A673 (cell line): ENCODE measurements at places on chromosomes 13 and 19. TPM values are rescaled to one million over a fixed set of nuclear protein-coding genes. Genes with fewer than 3 reads are reported as not detected.

Gene RDH8
- total RNA-seq = not detected in 2 replicates

Gene ATP1A3
- total RNA-seq = 8.5 and 9.0 TPM in 2 replicates

Gene NKG7
- total RNA-seq = not detected in 2 replicates

DNA sequence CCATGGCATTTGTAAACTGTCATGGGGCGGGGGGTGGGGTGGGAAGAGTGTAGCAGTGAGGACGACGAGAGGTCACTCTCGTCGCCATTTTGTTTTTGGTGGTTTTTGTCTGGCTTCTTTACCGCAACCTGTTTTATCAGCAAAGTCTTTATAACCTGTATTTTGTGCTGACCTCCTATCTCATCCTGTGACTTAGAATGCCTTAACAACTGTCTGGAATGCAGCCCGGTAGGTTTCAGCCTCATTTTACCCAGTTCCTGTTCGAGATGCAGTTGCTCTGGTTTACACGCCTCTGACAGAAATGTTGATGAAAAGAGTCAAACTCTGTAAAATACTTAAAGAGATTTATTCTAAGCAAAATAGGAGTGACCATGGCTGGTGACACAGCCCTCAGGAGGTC is 852.0 kb downstream of the DACH1 start:
- DNase-seq = no peak

GRCh38 chr13:42532561-42533335 is 41.2 kb upstream of the TNFSF11 start:
- no peak for DNase-seq

- no peak for DNase-seq
Observed at GRCh38 chr13:44887515-44887914, 101.8 kb downstream of the NUFIP1 start.

- DNase-seq = no peak
Observed at GRCh38 chr19:43774103-43774939, 6.5 kb downstream of the KCNN4 start.

DNA sequence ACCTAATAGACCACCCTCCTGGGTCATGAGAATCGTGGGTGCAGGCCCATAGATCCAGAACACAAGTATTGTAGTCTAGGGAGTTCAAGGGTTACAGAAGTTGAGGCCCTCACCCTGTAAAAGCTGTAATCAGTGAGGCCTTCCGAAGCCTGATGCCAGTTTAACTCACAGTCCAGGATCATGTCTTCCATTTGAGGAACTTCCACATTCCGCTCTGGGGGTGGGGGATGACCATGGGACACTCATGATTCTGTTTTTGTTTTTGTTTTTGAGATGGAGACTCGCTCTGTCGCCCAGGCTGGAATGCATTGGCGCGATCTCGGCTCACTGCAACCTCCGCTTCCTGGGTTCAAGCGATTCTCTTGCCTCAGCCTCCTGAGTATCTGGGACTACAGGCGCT is 1.7 kb upstream of the RASIP1 start:
- no peak for DNase-seq

GRCh38 chr13:98443329-98443728 is 133.6 kb downstream of the STK24 start:
- DNase-seq = peak; percentile 24

Gene LILRB1
- not detected in 2 replicates for total RNA-seq

Gene RETN
- not detected in 2 replicates for total RNA-seq

DNA sequence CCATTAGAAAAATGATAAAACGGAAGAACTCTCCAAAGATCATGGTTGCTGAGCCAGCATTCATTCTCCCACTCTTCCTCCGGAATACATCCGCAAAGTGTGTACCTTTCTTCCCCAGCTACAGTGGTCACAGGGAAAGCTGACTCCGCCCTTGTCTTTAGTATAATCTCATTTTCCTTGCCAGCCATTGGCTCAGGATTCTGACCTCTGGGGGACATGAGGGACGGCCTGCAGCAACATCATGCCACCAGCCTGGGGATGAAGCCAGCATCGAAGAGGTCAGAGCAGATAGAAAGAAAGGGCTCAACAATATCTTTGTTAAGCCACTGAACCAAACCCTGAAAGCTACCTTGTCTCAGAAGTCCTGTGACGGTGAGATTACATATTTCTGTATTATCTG is 46.3 kb upstream of the TPP2 start:
- DNase-seq = no peak

- no peak for DNase-seq
Observed at GRCh38 chr19:16363133-16363851, 38.7 kb downstream of the KLF2 start.

- DNase-seq = no peak
Observed at GRCh38 chr13:71593566-71593965, 273.4 kb downstream of the DACH1 start.

DNA sequence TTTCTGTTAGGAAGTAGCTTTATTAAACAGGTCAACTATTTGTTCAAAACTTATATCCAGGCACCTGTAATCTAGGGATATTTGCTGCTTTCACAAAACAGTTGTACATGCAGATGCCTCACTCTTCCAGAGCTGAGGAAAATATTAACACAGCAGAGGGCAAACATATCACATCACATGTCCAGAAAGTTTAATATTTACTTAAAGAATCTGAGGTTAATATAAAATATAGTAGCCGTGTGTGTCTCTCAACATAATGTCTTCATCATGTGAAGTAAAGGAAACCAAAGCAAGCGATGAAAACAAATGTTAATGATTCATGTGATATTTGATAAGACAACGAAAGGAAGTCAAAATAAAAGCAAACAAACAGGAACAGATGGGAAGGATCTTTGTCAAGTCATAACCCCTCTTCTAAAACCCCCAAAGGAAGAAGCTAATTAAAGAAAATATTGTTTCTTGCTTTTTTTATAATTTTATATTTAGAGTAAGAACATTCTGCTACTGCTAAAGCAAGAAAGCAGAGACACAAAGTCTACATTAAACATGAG is 418.8 kb downstream of the DACH1 start:
- DNase-seq = no peak

Gene SYNE4
- total RNA-seq = 0.70 TPM in 1 of 2 replicates, not detected in the other

- no peak for DNase-seq
Observed at GRCh38 chr19:6677883-6678689, 8.1 kb upstream of the TNFSF14 start.

DNA sequence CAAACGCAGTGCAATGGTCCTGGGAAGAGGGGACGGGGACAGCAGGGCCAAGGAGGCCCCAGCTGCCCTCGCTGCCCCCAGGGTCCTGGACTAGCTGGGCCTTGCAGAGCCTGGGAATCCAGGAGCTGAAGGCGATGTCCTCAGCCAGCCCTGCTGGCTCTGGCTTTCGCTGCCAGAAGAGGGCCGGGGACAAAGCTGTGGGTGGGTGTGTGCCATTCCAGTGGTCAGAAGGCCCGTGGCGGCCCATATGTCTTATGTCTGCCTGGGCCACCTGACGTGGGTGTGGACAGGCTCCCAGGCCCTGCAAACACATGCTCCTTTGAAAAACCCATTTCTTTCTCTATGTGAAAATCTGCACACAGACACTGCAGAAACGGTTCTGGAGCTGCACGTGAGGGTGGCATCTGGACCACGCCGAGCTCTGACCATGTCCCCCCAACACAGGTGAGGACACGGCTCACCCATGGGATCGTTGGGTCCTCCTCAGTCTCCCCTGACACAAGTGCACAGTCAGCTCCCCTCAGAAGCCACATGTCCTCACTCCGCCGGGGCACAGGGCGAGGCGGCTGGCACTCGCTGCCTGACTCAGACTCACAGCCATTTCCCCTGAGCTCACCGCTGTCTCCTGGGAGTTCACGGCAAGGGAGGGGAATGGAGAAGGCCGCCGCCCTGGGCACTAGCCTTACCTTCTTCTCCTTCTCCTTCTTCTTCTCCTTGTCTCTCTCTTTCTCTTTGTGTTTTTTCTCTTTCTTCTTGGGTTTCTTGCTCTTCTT is 16.9 kb downstream of the IZUMO4 start:
- peak; percentile 56 for DNase-seq

GRCh38 chr19:52351512-52351911 is 15.5 kb downstream of the ZNF610 start:
- DNase-seq = no peak

Gene ZNF567
- total RNA-seq = 9.6 and 9.9 TPM in 2 replicates

GRCh38 chr19:3968556-3969434 is 2.1 kb downstream of the DAPK3 start:
- DNase-seq = peak; percentile 99

Gene CD22
- not detected in 2 replicates for total RNA-seq

- no peak for DNase-seq
Observed at GRCh38 chr13:29596064-29596418, 553 bp upstream of the SLC7A1 start.

- no peak for DNase-seq
Observed at GRCh38 chr19:6861683-6862286, 25.6 kb upstream of the ADGRE1 start.
